SK-N-SH (cell line): ENCODE measurements at places on chromosomes 5 and 9. TPM values are rescaled to one million over a fixed set of nuclear protein-coding genes. Genes with fewer than 3 reads are reported as not detected.

SPRY4 gene
- polyA plus RNA-seq: 12.2 and 18.0 TPM in 2 replicates

SHC3 gene
- polyA plus RNA-seq: 3.2 and 4.7 TPM in 2 replicates

CNTNAP3 gene
- polyA plus RNA-seq: 0.19 and 0.20 TPM in 2 replicates

SPAG8 gene
- polyA plus RNA-seq: 1.5 and 2.8 TPM in 2 replicates

STK10 gene
- 10.1 and 11.0 TPM in 2 replicates for polyA plus RNA-seq
